GM04504 (cell line): ENCODE measurements at places on chromosomes 6 and 20.

- peak; percentile 31 for DNase-seq
Observed at GRCh38 chr6:136846046-136846445, 23.7 kb downstream of the PEX7 start.

- no peak for DNase-seq
Observed at GRCh38 chr6:139536751-139537617, 162.5 kb upstream of the CITED2 start.

DNA sequence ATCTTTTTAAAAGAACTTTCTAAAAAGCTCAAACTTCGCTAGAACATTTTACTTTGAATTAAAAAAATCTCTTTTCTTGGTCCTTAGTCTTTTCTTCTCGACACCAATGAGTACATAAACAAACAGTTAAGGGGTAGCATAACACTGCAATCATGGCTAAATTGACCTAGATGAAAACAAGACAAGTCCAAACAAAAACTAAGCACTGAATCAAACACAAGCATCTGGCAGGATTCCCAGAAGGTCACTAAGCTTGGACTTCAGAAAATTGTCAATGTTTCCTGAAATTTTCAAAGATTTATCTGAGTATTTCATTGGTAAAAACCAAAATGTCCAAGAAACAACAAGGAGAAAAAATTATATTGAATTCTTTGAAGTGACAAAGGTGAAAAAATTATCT, 5.0 kb downstream of the COL21A1 start:
- no peak for DNase-seq

DNA sequence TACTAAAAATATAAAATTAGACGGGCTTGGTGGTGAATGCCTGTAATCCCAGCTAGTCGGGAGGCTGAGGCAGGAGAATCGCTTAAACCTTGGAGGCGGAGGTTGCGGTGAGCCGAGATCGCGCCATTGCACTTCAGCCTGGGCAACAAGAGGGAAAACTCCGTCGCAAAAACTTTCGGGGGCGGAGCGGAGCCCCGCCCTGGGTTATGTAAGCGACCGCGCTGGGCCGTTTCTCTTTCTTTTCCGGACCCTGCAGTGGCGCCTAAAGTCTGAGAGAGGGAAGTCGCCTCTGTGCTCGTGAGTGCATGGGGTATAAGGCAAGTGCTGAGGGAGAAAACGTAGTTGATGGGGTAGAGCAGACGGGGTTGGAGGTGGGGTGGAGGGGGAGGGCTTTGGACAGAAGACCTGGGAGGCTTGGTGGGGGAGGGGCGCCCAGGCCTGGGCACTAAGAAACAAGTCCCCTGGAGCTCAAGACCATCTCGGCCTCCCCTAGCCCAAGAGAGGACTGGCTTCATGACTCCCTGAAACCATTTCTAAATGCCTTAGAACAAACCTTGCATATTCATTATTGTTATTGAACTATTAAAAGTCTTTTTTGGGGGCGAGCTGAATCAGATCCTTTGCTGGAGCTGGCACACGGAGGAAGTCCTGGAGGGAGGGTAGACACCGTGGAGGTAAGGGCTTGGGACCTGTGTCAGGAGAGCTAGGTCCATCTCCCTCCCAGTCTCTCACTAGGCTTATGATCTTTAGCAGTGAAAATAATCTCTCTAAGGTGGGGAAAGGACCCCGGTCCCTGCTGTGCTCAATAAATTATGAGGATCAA, 2.7 kb upstream of the MICA start:
- DNase-seq, result no peak

DNA sequence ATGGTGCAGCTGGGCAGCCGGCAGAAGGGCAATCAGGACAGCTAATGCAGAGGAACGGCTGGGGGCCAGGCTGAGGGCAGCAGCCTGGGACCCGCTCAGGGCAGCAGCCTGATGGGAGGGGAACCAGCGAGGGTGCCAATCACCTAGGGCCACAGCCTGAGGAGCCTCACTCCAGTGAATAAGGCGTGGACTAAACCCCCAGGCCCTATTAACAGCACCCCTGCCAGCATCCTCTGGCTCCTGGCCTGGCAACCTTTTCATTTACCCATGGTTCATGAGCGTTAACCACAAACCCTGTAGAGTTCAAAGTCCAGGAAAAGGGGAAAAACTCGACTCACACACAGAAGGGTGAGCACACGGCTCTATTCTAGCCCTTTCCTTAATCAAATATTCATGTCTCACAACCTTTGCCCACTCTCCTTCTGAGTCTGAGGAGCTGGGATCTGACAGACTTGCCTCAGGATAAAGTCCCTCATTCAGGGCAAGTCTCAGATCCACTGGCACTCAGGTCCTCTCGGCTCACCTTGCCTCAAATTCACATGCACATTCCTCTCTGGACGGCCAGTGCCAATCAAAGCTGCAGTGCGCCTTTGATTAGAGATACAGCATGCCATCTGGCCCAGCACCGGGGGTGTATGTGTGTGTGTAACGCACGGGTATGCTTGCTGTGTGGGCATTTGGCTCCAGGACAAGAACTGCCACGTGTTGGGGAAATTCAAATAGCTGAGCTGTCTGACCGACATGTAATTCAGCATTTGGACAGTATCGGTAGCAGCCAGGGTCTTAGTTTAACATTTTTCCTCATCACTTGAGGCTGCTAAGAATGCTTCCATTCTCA, 86.9 kb upstream of the TRAF3IP2 start:
- no peak for DNase-seq
